Mammary epithelial cell (primary cell): ENCODE measurements at places on chromosomes 3 and 15. TPM values are rescaled to one million over a fixed set of nuclear protein-coding genes. Genes with fewer than 3 reads are reported as not detected.

GRCh38 chr15:33753012-33753411 is 215.3 kb upstream of the CHRM5 start:
- no peak for DNase-seq

GRCh38 chr3:147361454-147362420 is 44.6 kb downstream of the ZIC4 start:
- DNase-seq = peak; percentile 3

GRCh38 chr15:59762558-59762957 is 73.4 kb upstream of the BNIP2 start:
- DNase-seq = peak; percentile 52

SEMA6D gene
- under 0.01 TPM for total RNA-seq

MFAP1 gene
- 24.8 and 26.8 TPM in 2 replicates for total RNA-seq

DNA sequence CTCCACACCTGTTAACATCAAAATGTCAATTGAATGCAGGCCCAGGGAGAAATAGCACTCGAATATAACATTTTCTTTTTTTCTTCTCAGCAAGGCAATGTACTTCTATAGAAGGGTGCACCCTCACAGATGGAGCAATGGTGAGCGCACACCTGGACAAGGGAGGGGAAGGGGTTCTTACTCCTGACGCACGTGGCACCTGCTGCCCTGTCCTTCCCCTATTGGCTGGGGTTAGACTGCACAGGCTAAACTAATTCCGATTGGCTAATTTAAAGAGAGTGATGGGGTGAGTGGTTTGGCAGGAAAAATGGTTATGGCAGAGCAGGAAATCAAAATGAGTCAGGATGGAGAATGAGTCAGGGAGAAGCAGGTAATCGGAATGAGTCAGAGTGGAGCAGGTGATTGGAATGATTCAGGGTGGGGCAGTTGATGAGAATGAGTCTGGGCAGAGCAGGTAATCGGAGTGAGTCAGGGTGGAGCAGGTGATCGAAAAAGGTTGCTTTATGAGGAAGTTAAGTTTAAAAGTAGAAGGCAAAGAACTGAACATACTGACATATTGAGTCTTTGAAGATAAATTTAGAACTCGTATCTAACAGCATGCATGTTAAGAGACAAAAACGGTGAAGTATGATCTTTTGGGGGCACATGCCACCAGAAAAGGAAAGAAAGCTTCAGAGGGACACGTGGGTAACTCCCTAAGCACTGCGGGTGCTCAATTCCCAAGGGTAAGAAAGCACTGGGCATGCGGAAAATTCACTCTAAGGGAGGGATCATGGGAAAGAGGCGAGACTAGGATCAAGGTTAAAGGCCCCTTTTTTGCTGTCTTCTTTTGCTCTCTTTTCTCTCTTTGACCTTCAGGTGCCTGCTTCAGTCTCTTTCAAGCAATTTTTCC is 72.9 kb upstream of the GALNT15 start:
- peak; percentile 99 for DNase-seq

GRCh38 chr3:98612996-98613517 is 19.6 kb upstream of the CPOX start:
- peak; percentile 4 for DNase-seq

- DNase-seq = no peak
Measured at GRCh38 chr3:196951371-196951770, 9.0 kb upstream of the NCBP2 start.

GRCh38 chr3:56375654-56376053 is 92.6 kb downstream of the ERC2 start:
- DNase-seq = no peak

DNA sequence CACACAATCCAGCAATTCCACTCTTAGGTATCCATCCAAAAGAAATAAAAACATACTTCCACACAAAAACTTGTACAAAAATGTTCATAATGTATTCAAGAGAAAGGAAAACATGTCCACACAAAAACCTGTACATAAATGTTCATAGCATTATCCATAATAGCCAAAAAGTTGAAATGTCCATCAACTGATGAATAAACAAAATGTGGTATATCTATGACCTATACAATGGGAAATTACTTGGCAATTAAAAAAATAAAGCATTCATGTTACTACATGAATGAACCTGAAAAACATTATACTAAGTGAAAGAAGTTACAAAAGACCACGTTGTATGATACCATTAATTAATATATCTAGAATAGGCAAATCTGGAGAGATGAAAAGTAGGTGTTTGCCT is 17.9 kb downstream of the FRMD5 start:
- peak; percentile 15 for DNase-seq

GRCh38 chr3:114144909-114145688 is 33.8 kb downstream of the DRD3 start:
- DNase-seq = peak; percentile 87

DNA sequence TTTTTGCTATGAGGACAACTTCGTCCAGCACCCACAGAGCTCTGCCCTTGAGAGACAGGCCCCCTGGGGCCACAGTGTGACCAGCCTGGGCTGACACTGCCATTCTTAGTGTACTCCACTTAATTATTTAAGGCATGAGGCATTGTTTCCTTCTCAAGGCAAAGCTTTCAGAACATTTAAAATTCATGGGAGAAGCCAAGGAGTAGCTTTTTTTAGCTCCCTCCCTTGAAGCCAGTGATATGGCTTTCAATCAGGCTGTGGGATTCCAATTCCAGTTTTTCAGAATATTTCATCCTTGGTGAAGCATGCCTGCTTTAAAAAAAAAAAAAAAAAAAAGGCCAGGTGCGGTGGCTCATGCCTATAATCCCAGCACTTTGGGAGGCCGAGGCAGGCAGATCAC is 21.3 kb downstream of the HOMER2 start:
- DNase-seq = no peak

DNA sequence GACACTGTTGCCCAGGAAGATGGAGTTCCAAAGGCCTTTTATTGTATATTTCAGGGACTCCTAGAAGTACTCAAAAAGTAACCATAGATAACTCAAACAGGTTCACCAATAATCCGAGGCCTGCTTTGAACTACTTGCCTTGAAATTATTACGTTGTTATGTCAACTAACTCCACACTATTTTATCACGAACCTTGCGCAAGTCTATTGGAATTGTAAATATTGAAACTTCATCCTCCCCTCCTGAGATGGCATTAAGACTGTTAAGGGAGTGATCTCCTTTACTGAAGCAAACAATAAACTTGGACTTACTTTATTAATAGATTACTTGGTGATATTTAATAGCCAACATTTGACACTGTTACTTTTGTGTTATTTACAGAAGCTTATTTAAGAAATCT is 199.6 kb upstream of the GADL1 start:
- DNase-seq = no peak

- DNase-seq = peak; percentile 9
Measured at GRCh38 chr15:37135225-37135624, 34.9 kb upstream of the MEIS2 start.

PBRM1 gene
- 46.7 and 53.0 TPM in 2 replicates for total RNA-seq

ERICH6 gene
- not detected for total RNA-seq

GRCh38 chr15:48642795-48643194 is 2.7 kb downstream of the FBN1 start:
- DNase-seq = no peak

PP2D1 gene
- total RNA-seq = not detected in 2 replicates

DNA sequence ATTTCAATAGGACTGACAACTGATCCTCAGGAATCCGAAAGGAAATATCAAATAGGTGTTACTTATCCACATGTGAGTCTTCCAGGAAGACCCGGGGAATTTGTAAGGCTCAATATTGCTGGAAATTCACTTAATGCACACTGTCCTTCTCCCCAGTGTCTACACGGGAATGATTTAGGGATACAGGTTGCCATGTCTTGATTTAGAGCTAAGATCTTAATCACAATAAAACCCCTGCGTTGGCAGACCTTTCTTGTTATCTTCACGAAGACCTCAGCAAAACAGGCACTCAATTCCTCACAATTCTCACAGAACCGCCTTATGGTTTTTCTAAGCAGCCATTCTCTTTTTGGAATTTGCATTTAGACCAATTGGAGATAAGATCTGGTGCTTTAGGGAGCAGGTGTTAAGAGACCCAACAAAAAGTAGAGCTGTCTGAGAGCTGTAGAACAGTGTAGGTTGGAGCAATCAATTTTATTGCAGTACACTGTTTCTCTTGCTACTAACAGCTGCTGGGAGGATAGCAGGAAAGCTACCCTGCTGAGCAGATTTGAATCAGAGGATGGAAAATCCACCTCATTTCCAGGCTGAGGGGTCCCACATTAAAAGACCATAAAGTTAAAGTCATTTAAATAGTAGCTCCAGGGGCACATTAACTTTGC is 925.7 kb downstream of the EPHA3 start:
- DNase-seq = no peak

GRCh38 chr15:59764775-59765174 is 75.7 kb upstream of the BNIP2 start:
- no peak for DNase-seq

- DNase-seq = no peak
Measured at GRCh38 chr3:100399341-100400071, 1.4 kb downstream of the TOMM70 start.

DNA sequence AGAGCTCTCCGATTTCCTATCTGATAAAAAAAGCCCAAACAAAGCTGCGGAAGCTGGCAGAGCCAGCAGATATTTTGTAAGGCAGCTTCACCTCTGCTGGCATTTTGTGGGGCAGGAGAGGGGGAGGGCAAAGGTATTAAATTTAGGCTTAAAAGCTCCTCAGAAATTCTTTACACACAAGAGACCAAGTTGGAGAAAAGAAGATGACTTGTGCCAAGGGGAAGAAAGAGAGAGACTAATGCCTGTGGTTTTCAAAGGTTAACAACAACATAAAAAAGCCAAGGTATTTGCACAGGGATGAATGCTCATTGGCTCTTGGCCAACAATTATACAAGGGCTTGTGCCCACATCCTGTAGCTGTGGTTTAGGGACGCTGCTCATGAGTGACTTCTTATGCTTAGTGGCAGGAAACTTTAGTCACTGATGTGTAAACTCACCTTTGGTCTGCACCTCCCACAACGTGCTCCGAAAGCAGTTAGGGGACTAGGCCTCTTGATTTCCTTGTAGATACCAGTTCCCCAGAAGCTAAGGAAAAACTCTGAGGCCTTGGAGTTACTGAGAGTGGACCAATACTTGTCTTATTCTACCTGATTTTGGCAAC is 152.9 kb downstream of the TPRG1 start:
- peak; percentile 99 for DNase-seq

GRCh38 chr3:118269537-118270125 is 765.0 kb downstream of the IGSF11 start:
- no peak for DNase-seq

DNA sequence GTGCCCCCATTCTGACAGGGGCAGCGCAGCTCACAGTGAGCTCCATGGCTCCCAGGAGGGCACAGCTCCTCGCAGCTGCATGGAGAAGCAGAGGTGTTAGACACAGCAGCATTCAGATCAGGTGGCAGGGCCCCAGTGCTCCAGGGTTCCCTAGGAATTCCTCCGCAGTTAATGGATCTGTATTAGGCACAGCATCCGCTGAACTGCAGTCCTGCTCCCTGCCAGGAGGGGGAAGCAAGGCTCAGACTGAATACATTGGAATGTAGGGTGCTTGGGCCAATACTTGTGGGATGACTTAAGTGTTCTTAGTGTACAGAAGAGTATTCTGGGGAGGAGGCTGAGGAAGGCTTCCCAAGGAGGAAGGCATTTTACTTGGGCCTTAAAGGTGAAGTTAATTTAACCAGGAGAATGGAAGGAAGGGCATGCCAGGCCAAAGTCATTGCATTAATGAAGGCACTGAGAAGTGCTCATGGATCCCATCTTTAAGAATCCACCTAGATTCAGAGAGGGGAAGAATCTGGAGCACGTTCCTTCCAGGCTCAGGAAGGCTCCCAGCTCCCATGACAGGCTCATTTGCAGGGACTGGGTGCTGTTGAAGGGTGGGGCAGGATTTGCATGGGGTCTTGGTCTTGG is 111.6 kb downstream of the RAB11A start:
- peak; percentile 64 for DNase-seq

DNA sequence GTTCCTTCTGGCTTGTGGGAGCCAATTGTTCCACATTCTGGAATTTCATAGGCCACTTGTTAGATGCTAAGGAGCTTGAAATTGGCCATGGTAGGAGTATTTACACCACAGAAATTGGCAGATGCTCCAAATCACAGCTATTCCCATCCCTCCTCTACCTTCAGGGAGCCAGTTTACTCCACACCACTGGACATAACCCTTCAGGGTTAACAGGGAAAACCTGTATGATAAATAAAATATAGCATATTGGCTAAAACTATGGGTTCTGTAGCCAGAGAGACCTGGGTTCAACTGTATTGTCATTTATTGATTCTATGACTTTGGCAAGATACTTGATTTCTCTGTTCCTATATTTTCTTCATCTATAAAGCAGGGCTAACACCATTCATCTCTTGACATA is 384.2 kb upstream of the PROK2 start:
- DNase-seq = no peak

DNA sequence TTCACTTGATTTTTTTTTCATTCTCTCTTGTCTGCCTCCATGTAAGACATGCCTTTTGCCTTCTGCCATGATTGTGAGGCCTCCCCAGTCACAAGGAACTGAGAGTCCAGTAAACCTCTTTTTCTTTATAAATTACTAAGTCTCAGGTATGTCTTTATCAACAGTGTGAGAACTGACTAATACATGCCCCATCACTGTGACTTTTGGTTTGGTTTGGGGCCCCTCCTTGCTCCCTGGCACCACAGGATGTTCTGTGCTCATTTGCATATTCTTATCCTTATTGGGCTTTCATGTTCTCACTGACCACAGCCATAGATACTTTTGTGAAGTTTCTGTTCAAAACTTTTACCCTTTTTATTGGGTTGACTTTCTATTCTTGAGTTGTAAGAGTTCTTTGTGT is 3.8 kb upstream of the PRR20G start:
- DNase-seq = no peak

DNA sequence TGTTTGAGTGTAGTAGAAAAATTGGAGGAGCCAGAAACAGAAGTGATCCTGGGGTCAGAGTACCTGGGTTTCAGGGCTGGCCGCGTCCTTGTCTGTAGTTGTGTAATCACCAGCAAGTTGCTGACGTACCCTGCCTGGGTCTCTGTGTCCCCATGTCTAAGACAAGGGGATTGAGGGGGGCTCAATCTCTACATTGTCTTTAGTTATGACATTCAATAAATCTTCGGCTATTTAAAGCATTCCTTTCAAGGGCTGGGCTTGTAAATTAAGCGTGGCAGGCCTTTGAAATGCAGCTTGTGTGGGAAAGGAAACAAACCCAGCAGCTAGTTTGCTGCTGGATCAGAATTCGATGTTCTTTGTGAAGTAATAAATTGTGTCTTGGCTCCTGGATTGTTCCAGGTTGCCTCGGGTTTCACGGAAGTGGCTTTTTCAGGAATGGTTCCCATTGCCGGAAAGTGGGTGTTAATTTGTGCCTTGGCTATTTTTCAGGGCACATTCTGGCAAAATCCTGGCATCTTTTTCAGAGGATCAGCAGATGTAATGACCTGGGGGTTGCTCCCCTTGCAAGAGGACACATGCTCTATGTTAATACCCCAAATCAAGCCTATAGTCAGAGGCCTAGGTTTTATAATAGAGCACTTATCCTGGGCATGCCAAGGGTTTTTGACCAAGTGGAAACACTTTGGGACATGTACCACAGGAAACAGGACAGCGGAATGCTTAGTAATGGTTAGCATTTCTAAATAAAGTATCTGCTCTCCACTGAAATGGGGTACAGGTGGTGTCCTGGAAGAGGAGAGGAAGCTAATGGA is 294.8 kb upstream of the NR2E3 start:
- no peak for DNase-seq
